Fibroblast of gingiva (primary cell): ENCODE measurements at places on chromosomes 1 and 21.

DNA sequence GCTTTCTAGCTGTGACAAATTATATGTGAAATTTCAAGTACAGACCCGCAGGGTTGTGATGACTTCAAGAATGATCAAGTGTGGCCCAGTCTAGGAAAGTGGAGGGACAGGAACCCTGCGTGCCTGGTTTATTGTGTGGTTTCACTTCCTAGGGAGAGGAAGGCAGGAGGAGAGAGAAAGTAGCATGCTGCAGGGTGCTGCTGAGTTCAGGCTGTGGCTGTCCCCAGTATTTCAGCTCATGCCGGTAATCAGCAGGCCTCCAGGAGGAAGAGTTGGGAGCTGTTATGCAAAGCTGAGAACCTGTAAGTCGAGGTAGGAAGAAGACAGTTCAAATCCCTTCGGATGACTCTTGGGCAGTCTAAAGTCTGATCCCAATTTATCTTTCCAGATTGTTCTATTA is 140.4 kb downstream of the ROR1 start:
- DNase-seq = no peak

DNA sequence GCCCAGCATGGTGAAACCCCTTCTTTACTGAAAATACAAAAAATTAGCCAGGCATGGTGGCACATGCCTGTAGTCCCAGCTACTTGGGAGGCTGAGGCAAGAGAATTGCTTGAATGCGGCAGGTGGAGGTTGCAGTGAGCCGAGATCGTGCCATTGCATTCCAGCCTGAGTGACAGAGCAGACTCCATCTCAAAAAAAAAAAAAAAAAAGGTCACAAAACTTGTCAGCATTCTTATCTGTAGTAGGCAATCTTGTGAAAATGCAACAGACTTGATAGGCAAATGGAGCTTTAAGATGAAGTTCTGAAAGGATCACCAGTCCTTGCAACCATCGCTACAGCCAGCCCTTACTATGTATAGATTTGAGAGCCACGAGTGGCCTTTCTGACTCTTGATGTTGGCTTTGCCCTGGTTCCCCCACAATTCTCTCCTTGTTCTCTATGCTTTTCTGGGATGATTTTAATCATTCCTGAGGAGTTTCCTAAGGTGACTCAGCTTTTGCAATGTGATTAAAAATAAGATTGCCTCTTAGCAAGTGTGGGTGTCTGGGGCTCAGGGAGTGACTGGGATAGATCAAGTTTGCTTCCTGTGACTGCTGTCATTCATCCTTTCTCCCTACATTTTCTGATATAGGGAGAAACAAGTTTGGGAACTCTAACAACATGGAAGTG is 7.1 kb upstream of the MAP1LC3C start:
- DNase-seq = no peak

DNA sequence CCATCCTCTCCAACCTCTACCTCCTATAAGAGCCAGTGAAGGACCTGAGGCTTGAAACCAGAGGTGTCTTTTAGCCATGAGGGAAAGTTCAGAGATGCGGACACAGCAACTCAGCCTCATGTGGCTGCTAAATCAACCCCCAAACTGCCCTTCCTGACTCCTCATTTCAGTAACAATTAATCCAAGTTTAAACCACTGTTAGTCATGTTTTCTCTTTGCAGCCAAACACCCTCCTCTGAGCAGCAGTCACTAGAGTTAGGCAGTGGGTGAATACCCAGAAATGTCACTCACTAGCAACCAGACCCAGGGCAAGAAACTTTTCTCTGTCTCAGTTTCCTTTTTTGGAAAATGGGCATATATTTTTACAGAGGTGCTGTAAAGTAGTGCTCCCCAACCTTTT is 71.2 kb downstream of the KCNJ15 start:
- DNase-seq = no peak

GRCh38 chr1:7116001-7116400 is 330.7 kb downstream of the CAMTA1 start:
- no peak for DNase-seq

- DNase-seq = no peak
Observed at GRCh38 chr1:60575326-60575977, 501.9 kb upstream of the C1orf87 start.

DNA sequence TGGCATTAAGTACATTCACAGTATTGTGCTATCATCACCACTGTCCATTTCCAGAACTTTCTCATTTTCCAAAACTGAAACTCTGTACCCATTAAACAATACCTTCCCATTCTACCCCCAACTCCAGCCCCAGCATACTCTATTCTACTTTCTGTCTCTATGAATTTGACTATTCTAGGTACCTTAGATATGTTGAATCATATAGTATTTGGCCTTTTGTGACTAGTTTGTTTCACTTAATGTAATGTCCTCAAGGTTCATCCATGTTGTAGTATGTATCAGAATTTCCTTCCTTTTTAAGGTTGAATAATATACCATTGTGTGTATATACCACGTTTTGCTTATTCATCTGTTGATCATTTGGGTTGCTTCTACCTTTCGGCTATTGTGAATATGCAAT is 11.5 kb downstream of the MTR start:
- DNase-seq = no peak
